ENCODE measurements at places on chromosomes 7 and 10.

DNA sequence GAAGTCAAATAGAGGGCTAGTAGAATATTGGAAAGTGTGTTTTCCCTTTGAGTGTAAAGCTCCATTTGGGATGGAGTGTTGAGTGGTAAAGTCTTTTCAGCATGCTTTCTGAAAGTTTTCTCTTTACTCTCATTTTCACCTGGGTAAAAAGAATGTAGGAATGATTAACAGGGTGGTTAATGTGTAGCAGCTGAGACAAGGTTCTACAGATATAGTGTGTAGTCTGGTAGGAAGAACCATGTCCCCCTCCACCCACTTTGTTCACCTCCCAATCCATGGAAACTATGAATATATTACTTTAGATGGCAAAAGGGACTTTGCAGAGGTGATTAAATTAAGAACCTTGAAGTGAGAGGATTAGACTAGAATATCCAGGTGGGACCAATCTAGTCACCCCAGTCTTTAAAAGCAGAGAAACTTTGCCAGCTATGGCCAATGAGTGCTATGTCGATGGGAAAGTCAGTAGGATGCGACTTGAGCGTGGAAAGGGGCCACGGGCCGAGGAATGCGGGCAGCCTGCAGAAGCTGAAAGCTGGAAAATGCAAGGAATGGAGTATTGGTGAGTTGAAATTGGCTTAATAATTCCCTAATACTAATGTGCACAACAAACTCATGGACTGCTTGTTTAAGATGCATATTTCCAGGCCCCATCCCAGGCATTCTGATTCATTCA, 166.3 kb upstream of the AHR start:
- DNase-seq: no peak

- no peak for DNase-seq
Observed at GRCh38 chr10:44576702-44577191, 191.8 kb upstream of the CXCL12 start.

GRCh38 chr7:20310963-20311742, 19.5 kb upstream of the ITGB8 start:
- DNase-seq: no peak

DNA sequence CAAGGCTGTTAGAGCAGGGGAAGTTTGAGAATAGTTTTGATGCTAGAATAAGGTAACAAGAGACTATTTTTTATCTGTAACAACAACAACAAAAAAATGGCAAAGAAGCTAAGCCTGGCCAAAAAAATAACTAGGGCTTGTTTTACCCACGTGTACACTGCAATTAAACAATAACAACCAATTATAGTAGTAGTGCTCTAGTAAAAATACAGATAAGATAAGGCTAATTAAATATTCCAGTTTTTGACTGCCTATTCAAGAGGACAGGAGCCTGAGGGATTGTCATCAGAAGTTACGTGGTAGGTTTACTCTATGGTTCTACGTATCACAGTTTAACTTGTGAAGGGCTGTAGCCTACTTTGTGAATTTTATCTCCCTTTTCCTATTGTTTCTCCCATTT, 29.2 kb downstream of the PCGF5 start:
- no peak for DNase-seq

GRCh38 chr7:157046681-157047080, 36.2 kb upstream of the MNX1 start:
- no peak for DNase-seq

DNA sequence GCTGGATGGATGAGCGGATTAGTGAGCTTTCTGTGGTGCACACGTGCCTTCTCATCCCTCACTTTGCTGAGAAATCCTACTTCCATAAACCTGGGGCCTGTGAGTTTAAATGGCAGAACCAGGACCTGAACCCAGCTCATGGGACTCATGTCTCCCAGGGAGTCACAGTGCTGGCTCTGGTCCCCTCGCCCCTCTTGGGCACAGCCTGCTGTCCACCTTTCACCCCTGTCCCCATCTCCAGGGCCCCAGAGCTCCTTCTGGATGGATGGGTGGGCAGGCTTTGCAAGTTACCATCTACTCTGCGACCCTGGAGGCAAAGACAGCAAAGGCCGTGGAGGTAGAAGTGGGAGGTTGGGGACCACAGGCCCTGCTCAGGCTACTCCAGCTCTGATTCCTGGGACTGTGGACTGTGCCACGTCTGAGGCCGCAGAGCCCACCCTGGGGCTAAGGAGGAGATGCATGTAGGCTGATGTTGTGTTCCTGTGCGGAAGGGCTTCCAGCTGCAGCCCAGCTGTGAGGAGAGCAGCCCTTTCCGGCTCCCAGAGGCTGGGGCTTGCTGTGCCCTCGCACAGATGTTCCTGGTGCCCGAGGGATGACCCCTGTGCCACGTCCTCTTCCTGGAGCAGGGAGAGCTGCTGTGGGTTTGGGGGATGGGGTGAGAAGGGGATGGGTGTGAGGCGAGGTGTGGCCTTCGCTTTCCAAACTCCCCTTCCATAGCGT, 40.3 kb downstream of the PRF1 start:
- no peak for DNase-seq

DNA sequence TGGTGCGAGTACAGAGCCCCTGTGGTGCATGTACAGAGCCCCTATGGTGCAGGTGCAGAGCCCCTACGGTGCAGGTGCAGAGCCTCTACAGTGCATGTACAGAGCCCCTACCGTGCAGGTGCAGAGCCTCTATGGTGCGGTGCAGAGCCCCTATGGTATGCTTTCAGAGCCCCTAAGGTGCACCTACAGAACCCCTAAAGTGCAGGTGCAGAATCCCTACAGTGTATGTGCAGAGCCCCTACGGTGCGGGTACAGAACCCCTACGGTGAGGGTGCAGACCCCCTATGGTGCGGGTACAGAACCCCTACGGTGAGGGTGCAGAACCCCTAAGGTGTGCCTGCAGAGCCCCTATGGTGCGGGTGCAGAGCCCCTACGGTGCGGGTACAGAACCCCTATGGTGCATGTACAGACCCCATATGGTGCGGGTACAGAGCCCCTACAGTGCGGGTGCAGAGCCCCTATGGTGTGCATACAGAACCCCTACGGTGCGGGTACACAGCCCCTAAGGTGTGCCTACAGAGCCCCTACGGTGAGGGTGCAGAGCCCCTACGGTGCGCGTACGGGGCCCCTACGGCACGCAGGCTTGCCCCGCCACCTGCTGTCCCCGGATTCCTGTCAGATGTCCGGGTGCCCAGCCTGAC, 53.5 kb downstream of the MGMT start:
- DNase-seq: no peak

DNA sequence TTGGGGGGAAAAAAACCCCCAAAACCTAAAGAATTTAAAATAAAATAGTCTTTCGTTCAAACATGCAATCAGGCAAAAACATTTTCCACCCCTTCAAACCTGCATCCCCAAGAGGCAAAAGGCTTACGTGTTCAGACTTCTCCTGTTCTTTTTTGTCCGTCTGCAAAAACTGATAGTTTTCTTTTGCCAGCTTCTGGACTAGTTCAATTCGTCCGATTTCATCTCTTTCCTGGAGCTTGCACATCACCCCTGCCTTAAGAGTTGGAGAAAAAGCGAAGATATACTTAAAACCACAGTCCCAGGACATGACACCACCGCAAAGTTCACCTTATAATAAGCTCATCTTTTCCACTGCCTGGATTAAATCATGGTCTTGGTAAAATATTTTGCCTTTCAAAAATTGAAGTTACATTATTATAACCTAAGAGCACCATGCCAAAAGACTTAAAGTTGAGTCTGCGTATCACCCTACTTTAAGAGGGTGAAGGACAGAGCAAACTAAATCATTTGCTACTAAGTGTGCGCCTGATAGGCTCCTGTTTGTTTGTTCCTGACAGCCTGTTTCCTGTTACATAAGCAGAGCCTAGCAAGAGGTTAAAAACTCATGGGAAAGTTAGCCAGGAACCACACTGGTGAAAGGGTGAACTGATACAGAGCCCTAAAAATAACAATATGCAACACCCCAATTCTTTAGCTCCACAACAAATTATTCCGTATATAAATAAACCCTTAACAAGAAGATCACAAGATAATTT, 137.0 kb downstream of the RAPGEF5 start:
- DNase-seq: no peak

GRCh38 chr10:78253063-78253853, 219.6 kb downstream of the RPS24 start:
- DNase-seq: no peak

GRCh38 chr10:101060951-101061623, 702 bp upstream of the KAZALD1 start:
- DNase-seq: peak; percentile 93

- DNase-seq: no peak
Observed at GRCh38 chr10:59864141-59864962, 42.0 kb downstream of the CCDC6 start.

DNA sequence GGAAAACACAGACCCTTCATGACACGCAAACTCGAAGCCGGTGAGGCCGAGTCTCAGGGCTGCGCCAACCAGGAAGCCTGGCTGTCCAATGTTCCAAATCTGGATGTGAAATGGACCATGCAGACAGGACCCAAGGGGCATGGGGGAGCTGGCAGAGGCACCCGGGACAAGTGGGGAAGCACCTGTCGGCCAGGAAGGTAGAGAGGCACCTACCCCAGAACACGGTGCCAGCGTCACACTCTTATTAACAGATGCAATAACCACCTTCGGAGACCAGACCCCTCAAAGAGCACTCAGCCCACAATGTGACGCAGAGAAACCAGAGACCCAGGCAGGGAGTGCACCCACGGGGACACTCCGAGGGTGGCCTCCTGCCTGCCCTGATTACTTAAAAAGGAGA, 88.3 kb upstream of the PDGFA start:
- no peak for DNase-seq

DNA sequence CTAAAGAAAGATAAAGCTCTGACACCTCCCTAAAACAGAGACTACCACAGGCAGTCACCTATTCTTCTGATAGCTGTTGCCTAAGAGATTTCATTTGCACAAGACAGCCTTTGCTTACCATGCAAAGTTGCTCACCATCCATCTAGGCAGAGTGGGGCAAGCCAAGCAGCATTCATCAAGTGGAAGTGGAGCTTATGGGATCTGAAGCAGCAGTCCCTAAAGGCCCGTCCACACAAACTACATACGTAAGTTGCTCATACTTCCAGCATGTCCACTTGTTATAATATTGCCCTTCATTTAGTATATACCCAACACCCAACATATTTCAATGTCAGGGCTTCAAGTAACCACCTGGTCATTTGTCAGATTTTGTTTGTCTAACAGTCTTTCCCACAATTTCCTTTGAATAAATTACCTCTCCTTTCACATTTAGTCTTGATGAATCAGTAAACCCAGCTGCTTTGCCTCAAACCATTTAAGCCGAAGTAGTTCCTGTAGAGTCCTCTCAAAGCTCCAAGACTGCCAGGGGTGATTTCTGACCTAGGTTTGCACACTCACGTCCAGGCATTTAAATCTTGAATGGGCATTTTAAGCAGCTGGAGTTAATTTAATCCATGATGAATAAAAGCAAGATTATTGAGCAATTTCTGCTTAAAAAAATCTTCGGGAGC, 67.9 kb downstream of the ATAD1 start:
- no peak for DNase-seq

- no peak for DNase-seq
Observed at GRCh38 chr10:72616716-72617115, 9.2 kb downstream of the MICU1 start.

- DNase-seq: no peak
Observed at GRCh38 chr7:94354953-94355352, 39.7 kb upstream of the COL1A2 start.

- peak; percentile 38 for DNase-seq
Observed at GRCh38 chr7:143003393-143004051, 23.4 kb downstream of the OR9A2 start.

DNA sequence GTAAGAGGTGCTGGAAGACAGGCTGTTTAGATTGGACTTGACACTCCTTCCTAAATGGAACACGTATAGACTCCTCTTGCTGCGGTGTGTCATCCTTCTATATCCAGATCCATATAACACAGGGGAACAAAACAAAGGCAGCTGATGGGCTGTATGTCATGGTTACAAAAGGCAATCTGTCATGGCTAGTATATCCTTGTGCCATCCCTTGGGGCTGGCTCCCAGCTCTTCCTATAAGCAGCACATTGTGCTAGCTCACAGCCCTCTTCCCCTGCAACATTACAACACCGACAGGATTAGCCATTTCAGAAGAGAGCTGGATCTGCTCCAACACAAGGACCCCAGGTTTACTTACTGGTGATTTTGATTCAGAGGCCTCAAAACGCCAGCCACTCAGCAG, 15.3 kb downstream of the LIPK start:
- DNase-seq: no peak

DNA sequence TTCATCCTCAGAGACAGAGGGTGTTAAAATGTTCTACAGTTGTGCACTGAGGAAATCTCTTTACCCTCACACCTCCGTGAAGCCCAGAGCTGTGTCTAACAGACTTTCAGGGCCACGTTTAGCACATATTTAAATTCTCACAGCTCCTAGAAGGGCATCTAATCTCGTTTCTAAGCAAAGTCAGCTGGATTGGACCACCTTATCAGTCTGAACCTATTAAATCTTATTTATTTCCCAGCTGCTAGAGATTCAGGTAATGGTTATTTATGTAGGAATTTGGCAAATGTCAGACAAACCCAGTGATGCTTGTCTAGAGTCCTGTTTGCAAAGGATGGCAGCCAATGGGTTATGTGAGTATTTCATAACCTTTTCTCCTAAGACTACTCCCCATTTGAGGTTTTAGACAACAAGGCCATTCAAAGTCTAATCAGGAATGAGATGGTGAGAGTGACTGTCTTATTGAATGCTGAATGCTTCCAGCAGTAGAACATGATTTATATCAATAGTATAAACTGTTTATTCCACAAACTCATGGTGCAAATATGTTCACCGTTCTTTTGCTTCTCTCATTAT, 54.8 kb upstream of the EXOC4 start:
- DNase-seq: no peak

- peak; percentile 59 for DNase-seq
Observed at GRCh38 chr10:96043893-96044715, 721 bp downstream of the CCNJ start.

DNA sequence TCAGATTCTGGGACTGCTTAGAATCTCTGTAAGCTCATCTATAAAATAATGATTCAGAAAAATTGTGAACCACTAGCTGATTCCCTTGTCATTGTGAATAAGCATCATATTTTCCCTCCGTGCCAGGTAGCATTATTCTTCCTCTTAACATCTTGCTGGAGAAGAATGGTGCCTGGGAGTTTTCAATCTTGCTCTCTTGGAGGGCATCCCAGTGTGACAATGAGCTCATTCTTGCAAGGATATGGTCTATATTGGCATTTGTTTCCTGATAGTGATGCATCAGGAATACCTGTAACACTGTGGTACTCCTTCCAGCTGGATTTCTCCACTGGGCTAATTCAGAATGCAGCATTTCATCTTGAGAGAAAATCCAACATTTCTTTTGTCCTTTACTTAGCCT, 126.4 kb upstream of the ITGB1 start:
- DNase-seq: no peak

- no peak for DNase-seq
Observed at GRCh38 chr7:66119245-66119850, 4.7 kb downstream of the CRCP start.

- DNase-seq: no peak
Observed at GRCh38 chr7:29367784-29368183, 173.2 kb downstream of the CHN2 start.

DNA sequence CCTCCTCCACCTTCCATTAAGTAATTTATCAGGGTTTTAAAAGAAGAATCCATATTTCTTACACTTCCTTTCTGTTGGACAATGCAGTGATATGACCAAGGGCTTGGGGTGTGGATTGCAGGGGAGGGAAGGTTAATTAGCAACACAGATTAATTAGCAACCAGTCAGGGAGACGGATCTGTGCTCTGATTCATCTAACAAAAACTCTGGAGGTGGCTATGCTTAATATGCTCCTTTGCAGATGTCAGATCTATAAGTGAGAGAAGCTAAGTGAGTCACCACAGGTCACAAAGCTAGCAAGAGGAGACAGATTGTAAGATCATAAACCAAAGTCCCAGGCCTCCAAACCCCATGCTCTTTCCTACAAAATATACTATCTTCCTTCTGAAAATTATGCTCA, 178.8 kb upstream of the ITGB1 start:
- peak; percentile 34 for DNase-seq
